GOT3 (cell line): ENCODE measurements at places on chromosomes 3 and 15.

GRCh38 chr3:14646589-14647413, 4.8 kb upstream of the CCDC174 start:
- DNase-seq, result no peak

DNA sequence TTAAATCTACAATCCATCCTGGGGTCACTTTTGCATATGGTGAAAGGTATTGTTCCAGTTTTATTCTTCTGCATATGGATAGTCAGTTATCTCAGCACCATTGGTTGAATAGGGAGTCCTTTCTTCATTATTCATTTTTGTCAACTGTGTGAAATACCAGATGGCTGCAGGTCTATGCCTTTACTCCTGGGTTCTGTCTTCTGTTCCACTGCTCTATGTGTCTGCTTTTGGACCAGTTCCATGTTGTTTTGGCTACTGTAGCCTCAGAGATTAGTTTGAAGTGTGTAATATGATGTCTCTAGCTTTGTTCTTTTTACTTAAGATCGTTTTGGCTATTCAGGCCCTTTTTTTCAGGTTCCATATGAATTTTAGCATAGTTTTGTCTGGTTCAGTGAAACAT, 795.8 kb downstream of the OTOL1 start:
- DNase-seq, result no peak

GRCh38 chr3:62574266-62574898, 201.0 kb upstream of the FEZF2 start:
- no peak for DNase-seq

GRCh38 chr3:61935814-61936213, 374.4 kb downstream of the PTPRG start:
- DNase-seq, result no peak

DNA sequence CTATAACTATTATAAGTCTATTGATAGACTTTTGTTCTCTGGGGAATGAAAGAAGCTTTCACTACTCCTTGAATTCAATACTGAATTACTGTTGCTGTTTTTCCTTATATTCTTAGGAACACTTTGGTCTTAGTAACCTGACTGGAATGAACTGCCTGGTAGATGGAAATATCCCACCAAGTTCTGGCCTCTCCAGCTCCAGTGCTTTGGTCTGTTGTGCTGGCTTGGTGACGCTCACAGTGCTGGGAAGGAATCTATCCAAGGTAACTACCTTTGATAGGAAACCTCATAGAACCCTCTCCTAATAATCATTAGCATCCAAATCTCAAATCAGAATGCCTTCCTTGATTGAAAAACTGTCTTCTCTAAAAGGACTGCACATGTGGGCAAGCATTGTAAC, 69.1 kb downstream of the GALK2 start:
- DNase-seq, result no peak

- DNase-seq, result no peak
Observed at GRCh38 chr15:82873000-82873680, 63.7 kb downstream of the WHAMM start.

GRCh38 chr15:61122647-61123375, 106.3 kb downstream of the RORA start:
- no peak for DNase-seq

GRCh38 chr3:60890226-60890625, 361.0 kb downstream of the FHIT start:
- DNase-seq, result no peak

- DNase-seq, result no peak
Observed at GRCh38 chr3:45239254-45239653, 13.2 kb upstream of the TMEM158 start.

- DNase-seq, result no peak
Observed at GRCh38 chr3:8764528-8764927, 4.9 kb downstream of the OXTR start.
